T1000 (cell line): ENCODE measurements at places on chromosomes 13 and 19.

GRCh38 chr13:55007681-55008080 lies 1979.1 kb downstream of the OLFM4 start:
- no peak for DNase-seq

GRCh38 chr19:42316223-42317211 lies 3.4 kb downstream of the TMEM145 start:
- DNase-seq, result no peak

- no peak for DNase-seq
Measured at GRCh38 chr13:81664872-81665271, 1323.9 kb upstream of the SPRY2 start.

GRCh38 chr13:75256922-75257321 lies 225.0 kb downstream of the TBC1D4 start:
- DNase-seq, result no peak

GRCh38 chr13:31774186-31774750 lies 34.9 kb downstream of the RXFP2 start:
- no peak for DNase-seq

GRCh38 chr13:25085125-25085742 lies 10.7 kb upstream of the PABPC3 start:
- no peak for DNase-seq

- DNase-seq, result no peak
Measured at GRCh38 chr13:51838240-51838846, 6.6 kb downstream of the TMEM272 start.

DNA sequence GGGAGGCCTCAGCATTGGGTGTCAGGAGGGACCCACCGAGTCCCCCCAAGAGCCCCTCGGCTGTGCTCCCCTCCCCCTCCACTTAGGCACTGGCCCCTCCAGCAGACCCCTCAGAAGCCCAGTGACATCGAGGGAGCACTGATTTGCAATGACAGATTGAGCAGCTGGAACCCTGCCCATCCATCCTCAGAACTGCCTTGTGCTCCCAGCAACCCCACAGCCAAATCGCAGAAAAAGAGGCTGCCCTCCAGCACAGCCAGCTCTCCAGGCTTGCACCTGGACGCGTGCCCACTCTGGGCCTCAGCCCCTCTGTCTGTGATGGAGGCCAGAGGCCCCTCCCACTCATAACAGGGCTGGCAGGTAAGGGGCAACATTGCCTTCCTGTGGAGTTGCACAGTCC lies 123.2 kb upstream of the VSTM2B start:
- DNase-seq, result no peak

- no peak for DNase-seq
Measured at GRCh38 chr13:103354171-103354570, 288.0 kb upstream of the SLC10A2 start.

DNA sequence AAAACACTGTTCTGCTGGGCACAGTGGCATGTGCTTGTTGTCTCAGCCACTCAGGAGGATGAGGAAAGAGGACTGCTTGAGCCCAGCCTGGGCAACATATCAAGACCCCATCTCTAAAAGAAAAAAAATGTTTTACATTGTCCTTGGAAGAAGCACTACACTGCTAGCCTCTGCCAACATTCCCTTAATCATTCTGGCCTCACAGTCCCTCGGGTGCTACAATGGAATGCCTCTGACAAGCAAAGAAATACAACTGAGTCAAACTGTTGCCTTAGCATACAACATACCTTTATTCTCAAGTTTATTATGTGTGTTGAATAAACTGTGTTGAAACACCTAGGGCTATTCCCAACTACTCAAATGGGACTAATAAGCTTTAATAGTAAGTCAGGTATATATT lies 56.1 kb downstream of the PSPC1 start:
- no peak for DNase-seq

GRCh38 chr13:77872995-77873394 lies 45.6 kb downstream of the EDNRB start:
- DNase-seq, result no peak

DNA sequence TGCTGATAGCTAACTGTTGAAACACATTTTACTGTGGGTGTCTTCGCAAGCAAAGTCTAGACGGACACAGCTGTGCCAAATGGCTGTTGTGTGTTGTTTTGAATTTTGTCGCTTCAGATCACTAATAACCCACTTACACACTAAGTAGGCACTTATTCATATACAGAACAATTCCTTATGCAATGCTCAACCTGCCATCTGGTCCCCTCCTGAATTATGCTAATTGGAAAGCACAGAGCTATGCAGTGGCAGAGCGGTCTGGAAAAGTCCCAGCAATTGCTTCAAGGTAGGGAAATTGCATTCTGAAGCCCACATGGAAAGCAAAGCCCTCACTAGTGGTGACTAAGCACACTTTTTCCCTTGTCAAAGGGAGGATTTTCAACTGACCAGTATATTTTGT lies 69.9 kb downstream of the C13orf42 start:
- no peak for DNase-seq
